H4 (cell line): ENCODE measurements at places on chromosomes 6 and 20. TPM values are rescaled to one million over a fixed set of nuclear protein-coding genes. Genes with fewer than 3 reads are reported as not detected.

Gene CDH26
- total RNA-seq: 0.21 TPM in 1 of 2 replicates, not detected in the other

Gene SLC25A27
- total RNA-seq: 1.4 TPM in 1 of 2 replicates, not detected in the other

Gene GPR6
- not detected in 2 replicates for total RNA-seq

Gene NEU1
- total RNA-seq: 91.5 and 101 TPM in 2 replicates

Gene SIRPD
- total RNA-seq: not detected in 2 replicates

Gene HCK
- total RNA-seq: not detected in 2 replicates

Gene NKX2-4
- total RNA-seq: 1.1 and 1.8 TPM in 2 replicates

Gene SLC35D3
- total RNA-seq: not detected in 2 replicates

Gene C6orf163
- 0.12 TPM in 1 of 2 replicates, not detected in the other for total RNA-seq

Gene CLDN20
- total RNA-seq: not detected in 2 replicates

Gene FOXS1
- 0.08 TPM in 1 of 2 replicates, not detected in the other for total RNA-seq

Gene NFATC2
- total RNA-seq: 0.08 and 0.23 TPM in 2 replicates

Gene EFCAB8
- 0.04 TPM in 1 of 2 replicates, not detected in the other for total RNA-seq

Gene GRM1
- total RNA-seq: 0.02 and 0.53 TPM in 2 replicates

Gene MYB
- total RNA-seq: 0.39 and 1.1 TPM in 2 replicates

Gene COX7A2
- 526 and 652 TPM in 2 replicates for total RNA-seq

Gene FARS2
- total RNA-seq: 17.6 and 19.2 TPM in 2 replicates

Gene MYL9
- not detected in 2 replicates for total RNA-seq

Gene MMUT
- 9.9 and 11.1 TPM in 2 replicates for total RNA-seq

Gene SLC22A16
- total RNA-seq: not detected in 2 replicates

Gene PRR18
- total RNA-seq: not detected in 2 replicates

Gene MUC22
- not detected in 2 replicates for total RNA-seq

Gene SAPCD1
- total RNA-seq: 0.21 and 2.8 TPM in 2 replicates

Gene PRPH2
- not detected in 2 replicates for total RNA-seq

Gene ANGPT4
- total RNA-seq: 0.53 and 1.3 TPM in 2 replicates

Gene SLC22A2
- not detected in 2 replicates for total RNA-seq

Gene MATN4
- total RNA-seq: not detected in 2 replicates

Gene FNDC11
- not detected in 2 replicates for total RNA-seq

Gene SYNDIG1
- total RNA-seq: 0.47 and 0.77 TPM in 2 replicates

Gene RCAN2
- total RNA-seq: 0.43 and 1.0 TPM in 2 replicates

Gene THBS2
- 0.19 and 0.21 TPM in 2 replicates for total RNA-seq

Gene SMIM28
- total RNA-seq: not detected in 2 replicates

Gene OR12D3
- total RNA-seq: not detected in 2 replicates

Gene SLPI
- 79.8 and 84.9 TPM in 2 replicates for total RNA-seq

Gene BTN1A1
- total RNA-seq: not detected in 2 replicates

Gene FLRT3
- 36.5 and 41.9 TPM in 2 replicates for total RNA-seq

Gene PI3
- not detected in 2 replicates for total RNA-seq

Gene MMP24
- 0.33 and 0.68 TPM in 2 replicates for total RNA-seq

Gene IL20RA
- 0.14 TPM in 1 of 2 replicates, not detected in the other for total RNA-seq

Gene GABBR1
- 3.8 and 3.9 TPM in 2 replicates for total RNA-seq

Gene C20orf202
- total RNA-seq: not detected in 2 replicates
